ENCODE measurements at places on chromosomes 5 and 9.

GRCh38 chr5:107218457-107219193 lies 452.1 kb downstream of the EFNA5 start:
- no peak for DNase-seq

DNA sequence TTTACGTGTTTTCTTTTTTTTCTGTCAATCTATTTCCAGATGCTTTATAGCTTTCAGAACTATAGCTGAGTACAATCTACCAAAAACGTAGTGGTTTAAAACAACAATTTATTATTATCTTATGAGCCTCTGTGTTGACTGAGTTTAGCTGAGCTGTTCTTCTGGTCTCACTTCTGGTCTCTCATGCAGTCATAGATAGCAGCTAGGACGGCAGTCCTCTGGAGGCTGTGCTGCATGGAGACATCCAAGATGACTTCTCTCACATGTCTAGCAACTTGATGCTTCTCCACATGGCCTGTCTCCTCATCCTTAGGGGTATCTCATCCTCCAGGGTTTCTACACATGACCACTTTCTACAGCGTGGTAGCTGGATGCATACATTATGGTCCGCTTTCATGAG lies 22.0 kb upstream of the RAD23B start:
- DNase-seq = no peak

- no peak for DNase-seq
These were observed 35.7 kb upstream of the EGFL7 start for GRCh38 chr9:136626740-136627642.

DNA sequence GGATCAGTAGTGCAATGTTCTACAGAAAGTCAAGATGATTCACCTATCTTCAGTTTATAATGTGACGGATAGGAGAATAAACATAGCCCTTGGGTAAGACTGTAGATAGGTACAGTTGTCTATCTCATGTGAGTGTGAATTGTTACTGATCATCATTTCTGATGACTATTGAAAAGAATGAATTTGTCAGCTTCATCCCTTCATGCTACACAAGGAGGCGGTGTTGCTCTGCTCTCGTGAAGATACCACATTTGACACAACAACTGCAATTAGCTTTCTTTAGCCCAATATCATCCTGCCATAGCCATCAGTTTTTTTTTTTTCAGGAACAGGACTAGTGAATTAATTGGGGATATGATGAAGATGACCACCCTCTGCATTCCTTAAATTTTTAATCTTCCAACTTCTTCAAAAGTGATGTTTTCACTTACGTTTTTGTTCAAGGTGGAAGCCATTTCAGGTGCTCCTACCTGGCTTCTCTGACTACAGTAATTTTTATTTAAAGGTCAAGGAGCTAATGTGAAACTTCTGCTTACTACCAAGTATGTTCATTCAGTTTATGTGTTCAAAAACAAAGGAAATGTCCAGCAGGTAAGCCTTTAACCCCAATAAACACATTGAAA lies 152.9 kb upstream of the MOCS2 start:
- DNase-seq = no peak

DNA sequence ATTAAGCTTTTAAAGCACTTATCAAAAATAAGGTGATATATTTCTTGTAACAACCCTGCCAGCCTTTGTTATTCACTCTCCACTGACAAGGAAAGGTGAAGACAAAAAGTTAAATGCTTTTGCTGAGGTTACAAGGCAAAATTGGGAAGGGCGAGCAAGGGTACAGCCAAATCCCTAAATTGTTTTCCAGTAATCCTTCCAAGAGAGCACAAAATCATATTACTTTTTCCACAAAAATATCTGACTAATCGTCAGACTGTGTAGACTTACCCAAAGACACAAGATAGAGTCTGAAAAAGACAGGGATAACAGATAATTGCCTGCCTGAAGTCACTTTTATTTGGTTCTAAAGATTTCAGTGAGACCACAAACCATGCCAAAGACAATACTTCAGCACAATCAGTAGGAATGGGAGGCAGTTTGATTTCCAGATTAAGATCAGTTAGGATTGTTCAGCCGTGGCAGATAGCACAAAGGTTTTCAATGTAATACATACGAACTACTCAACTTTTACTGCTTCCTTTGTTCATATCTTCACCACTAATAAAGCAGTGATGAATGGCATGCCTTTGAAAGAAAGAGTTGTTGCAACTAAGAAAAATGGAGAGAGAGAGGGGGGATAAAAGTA lies 383.8 kb upstream of the TUSC1 start:
- DNase-seq = no peak

- no peak for DNase-seq
These were observed 93.8 kb downstream of the VPS13A start for GRCh38 chr9:77271023-77271690.

GRCh38 chr9:36337002-36337401 lies 63.1 kb downstream of the RNF38 start:
- DNase-seq = no peak

DNA sequence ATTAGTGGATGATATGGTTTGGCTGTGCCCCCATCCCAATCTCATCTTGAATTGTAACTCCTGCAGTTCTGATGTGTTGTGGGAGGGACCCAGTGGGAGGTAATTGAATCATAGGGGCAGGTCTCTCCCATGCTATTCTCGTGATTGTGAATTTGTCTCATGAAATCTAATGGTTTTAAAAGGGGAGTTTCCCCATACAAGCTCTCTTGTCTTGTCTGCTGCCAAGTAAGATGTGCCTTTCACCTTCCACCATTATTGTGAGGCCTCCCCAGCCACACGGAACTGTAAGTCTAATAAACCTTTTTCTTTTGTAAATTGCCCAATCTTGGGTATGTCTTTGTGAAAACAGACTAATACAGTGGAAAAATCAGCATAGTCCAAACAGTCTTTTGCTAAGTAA lies 235.5 kb downstream of the TMEM161B start:
- DNase-seq = no peak

GRCh38 chr5:10648806-10649665 lies 85.2 kb downstream of the ANKRD33B start:
- DNase-seq = no peak

DNA sequence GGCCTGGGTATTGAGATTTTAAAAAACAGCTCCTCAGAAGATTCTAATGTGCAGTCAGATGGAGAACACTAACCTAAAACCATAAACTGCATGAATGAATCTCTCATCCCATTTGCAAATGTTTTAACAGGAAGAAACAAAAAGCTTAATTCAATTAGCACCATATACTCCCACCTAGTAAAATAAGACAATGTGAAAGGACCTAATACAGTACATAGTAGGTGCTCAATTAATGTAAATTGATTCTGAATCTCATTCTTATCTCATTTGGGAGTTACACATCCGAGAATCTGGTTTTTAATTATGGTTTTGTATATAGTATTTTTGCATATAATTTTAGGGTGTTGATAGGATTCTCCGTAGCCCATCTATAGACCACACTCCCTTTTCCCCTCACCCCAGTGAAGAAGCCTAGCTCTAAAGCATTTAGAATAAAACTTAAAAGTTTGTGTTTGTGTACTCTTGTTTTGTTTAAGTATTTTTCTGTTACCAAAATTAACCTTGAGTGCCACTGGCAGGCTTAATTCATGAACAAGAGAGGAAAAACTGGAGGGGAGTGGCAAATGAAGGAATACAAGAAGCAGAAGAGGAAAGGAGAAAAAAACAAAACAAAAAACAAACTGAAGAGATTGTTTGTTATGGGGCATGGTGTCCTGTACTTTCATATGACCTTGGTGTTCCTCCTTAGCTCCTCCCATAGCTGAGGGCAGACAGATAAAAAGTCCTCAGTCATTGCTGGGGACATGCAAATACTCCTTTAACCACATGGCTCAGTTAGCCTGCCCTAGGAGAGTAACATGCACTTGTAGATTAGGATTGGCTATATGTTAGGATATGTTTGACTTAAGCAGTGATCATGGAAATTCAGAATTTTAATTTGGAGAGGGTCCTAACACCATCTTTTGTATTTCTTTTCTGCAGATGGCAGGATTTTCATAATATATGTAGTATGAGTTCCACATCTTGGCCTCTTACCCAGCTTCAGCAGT lies 1.2 kb downstream of the RNF14 start:
- DNase-seq = no peak

GRCh38 chr5:129069292-129069691 lies 25.3 kb upstream of the ISOC1 start:
- DNase-seq = no peak

GRCh38 chr9:136955202-136955942 lies 3.3 kb downstream of the LCN12 start:
- no peak for DNase-seq

DNA sequence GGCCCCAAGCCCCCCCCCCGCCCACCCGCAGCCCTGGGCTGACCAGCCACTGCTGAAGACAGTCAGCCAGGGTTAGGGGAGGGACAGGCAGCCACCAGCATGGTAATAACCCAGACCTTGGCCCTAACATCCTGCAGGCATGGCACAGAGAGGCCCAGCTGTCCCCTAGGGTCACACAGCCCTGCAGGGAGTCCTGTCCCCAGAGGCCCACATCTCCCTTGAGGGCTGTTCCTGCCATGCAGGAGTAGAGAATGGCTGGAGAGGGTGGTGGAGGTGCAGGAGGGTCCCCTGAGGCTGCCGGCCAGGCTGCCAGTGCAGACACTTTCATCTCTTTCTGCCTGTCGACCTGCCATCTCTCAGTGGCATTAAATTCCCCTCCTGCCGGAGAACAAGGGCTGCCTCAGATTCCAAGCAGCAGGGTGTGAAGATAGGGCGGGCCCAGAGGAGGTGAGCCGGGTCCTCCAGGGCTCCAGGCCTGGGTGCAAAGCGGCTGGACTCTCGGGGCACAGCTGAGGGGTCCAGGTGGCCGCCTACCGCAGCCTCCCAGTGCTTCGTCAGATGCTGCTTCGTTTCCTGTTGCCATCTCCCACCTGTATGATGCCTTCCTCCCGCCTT lies 40.0 kb downstream of the CXXC5 start:
- no peak for DNase-seq

DNA sequence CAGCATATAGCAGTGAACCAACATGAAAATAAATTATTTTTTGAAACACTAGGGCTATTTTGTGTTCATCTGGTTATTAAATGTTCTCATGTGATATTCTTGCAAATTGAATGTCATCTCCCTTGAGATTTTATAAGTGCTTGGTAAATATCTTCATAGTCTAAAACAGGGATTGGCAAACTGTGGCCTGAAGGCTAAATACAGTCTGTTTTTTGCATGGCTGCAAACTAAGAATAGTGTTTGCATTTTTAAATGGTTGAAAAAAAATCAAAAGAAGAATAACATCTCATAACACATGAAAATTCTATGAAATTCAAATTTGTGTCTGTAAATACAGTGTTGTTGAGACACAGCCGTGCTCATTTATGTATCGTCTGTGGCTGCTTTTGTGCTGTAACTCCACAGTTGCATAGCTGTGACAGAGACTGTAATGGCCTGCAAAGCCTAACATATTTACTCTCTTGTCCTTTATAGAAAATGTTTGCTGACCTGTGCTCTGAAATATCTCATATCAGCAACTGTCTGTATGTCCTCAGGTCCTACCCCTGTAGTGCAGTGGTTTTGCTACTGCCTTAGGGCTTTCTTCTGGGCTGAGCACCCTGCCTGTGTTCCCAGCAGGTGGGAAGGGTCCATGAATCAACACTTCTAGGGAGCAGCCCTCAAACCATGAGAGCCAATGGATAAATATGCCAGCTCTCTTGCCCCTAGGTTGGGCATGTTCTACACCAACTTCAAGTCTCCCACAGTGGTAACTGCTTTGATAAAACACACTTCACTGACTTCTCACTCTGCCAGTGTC lies 41.7 kb upstream of the ARRDC3 start:
- no peak for DNase-seq

DNA sequence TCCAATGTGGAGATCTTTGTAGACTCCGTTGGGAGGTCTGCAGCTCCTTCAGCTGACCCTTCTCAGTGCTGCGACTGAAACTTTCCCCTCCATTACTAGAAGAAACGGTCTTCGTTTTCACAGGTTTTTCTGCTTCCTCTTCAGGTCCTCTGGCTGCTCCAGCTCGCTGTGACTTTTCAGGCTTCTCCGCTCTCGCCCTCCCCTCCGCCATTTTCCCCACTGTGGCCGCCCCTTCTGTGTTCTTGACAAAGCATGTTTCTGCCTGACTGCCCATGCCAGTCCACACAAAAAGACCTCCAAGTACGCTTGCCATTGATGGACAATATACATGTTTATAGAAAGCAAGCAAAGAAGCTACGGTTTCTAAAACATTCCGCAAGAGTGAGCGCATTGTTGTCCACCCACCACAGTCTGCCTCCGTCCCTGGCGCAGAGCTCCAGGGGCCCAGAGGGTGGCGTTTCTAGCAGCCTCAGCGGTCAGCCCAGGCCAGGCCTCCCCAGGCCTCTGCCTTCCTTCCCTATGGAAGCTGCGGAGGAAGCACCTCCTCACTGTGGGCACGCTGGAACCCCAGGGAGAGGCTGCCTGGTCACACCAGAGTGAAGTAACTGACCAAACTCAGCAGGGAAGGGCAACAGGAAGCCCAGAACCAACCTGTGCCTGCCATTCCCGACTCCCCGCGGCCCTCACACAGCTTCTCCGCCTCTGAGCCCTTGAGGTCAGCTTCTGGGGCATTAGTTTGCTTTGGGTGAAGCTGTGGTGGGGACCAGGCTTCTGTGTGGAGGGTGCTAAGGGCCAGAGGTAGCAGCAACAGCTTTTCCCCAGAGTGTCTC lies 19.9 kb upstream of the S1PR3 start:
- no peak for DNase-seq

- no peak for DNase-seq
These were observed 630.6 kb upstream of the SGCD start for GRCh38 chr5:155696362-155696761.

Data from CD4-positive, alpha-beta T cell treated with Interleukin-21 for 1 hour (primary cell).